ENCODE measurements at places on chromosomes 13 and 19. TPM values are rescaled to one million over a fixed set of nuclear protein-coding genes. Genes with fewer than 3 reads are reported as not detected.

DNA sequence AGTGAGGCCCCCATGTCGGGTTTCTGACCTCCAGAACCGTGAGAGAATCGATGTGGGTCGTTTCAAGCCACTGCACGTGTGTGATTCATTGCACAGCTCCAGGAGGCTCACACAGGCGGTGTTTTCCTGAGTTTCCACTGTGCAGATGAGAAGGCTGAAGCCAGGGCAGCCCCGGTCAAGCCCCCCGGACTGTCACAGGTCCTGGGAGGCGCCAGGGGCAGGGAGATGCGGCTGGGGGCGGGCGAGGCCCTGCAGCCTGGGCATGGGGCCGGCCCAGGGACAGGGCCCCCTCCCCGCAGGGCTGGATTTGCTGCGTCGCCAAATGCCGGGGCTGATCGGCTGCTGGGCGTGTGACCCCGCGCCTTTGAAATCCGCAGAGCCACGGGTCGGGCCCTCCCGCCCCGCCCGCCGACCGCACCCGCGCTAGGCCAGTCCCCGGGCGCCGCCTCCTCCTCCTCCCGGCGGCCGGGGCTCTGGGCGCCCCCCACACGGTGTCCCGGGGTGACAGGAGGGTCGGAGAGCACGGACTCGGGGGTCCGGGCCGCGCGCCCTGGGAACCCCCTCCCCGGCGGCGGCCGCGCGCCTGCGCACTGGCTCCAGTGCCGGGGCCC, 9.9 kb upstream of the MKNK2 start:
- peak; percentile 74 for DNase-seq

DNA sequence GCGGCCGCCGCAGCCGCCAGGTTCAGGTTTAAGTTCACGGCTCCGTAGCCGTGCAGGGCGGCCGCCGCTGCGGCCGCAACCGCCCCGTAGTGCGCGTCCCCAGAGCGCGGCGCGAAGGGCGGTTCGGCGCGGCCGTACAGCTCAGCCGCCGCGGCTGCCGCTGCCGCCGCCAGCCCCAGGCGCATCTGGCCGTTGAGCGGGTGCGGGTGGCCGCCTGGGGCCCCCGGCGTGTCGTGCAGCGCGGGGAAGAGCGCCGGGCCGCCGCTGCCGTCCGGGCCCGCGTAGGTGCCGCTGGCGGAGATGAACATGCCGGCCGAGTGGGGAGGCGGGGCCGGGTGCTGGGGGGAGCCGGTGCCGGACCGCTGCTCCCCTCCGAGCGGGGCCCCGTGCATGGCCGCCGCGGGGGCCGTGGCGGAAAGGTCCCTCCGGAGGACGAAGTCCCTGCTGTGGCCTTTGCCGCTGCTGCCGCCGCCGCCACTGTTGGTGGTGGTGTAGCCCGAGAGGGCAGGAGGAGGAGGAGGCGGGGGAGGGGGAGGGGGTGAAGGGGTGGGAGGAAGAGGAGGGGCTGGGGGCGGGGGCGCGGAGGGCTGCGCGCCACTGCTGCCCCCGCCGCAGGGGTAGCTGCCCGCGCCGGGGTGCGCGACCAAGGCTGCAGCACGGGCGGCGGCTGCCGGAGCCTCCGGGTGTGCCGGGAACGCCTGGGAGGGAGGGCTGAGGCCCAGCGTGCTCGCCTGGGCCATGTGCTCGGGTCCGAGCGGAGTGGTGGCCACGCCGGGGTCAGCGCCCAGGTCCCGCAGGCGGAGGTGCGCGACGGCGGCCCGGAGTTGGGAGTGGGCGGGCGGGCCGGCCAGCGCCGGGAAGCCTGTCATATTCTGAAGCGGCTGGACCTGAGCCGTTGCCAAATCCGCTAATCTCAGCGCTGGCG, 654 bp downstream of the ZIC5 start:
- peak; percentile 61 for DNase-seq

GRCh38 chr13:99215184-99215830, 14.7 kb downstream of the UBAC2 start:
- DNase-seq: no peak

DNA sequence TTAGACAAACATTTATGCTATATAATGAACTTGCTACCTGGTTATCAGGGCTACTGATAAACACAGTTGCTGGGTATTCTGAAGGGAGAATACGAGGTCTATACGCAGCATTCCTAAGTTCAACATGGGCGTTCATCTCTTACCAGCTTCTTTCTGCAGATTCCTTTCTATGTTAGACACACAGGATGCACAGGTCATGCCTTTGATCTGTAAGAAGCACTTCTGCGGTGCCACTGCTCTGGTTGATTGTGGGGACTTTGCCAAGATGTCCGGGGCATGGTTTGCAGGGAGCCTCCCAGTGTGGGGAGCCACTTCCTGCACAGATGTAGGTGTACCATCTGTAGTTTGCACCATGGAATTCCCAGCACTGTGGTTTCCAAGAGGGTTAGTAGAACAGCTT, 40.9 kb downstream of the ATP7B start:
- no peak for DNase-seq

- no peak for DNase-seq
Measured at GRCh38 chr13:32081591-32081990, 50.0 kb downstream of the FRY start.

GRCh38 chr19:16327501-16327900, 2.9 kb downstream of the KLF2 start:
- DNase-seq: no peak

Gene RNF113B
- not detected for polyA plus RNA-seq

Data from A549 (cell line).